Adrenal gland (tissue), 19 donors: ENCODE measurements at places on chromosomes 1 and 21.

GRCh38 chr1:93566227-93566626 is 115.4 kb downstream of the BCAR3 start:
- peaks cover 12% of the 10 kb centered on the region for H3K4me1 ChIP-seq
- H3K4me3 ChIP-seq = no peak overlapping the region
- no peaks in the 10 kb centered on the region for H3K36me3 ChIP-seq
- H3K27me3 ChIP-seq = no peaks in the 10 kb centered on the region
- no peak for DNase-seq

GRCh38 chr1:112946683-112947082 is 9.3 kb downstream of the SLC16A1 start:
- H3K27ac ChIP-seq = no peak overlapping the region
- no peak for DNase-seq
- no peaks in the 10 kb centered on the region for H3K36me3 ChIP-seq
- H3K4me1 ChIP-seq = no peaks in the 10 kb centered on the region

DNA sequence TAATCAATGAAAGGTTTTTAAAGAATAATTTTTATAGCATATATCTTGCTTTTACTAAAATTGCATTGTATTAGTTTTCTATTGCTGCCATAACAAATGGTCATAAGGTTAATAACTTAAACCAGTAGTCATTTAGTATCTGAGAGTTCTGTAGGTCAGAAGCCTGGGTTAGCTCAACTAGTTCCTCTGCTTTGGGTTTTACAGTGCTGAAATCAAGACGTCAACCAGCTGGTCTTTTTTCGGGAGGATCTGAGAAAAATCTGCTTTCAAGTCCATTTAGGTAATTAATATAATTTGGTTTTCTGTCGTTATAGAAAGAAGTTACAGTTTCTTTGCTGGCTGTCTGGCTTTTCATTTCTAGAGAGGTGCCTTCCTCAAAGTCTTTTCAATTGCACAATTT is 577.7 kb downstream of the MRPL39 start:
- H3K27ac ChIP-seq = no peak overlapping the region
- DNase-seq = no peak
- H3K36me3 ChIP-seq = no peaks in the 10 kb centered on the region
- no peaks in the 10 kb centered on the region for H3K4me1 ChIP-seq
- H3K4me3 ChIP-seq = no peak overlapping the region

- no peaks in the 10 kb centered on the region for H3K4me1 ChIP-seq
- no peak for DNase-seq
- no peaks in the 10 kb centered on the region for H3K36me3 ChIP-seq
- no peak overlapping the region for H3K4me3 ChIP-seq
These were observed 211.1 kb downstream of the DUSP10 start for GRCh38 chr1:221530791-221531190.

- H3K4me1 ChIP-seq = no peaks in the 10 kb centered on the region
- no peaks in the 10 kb centered on the region for H3K36me3 ChIP-seq
- H3K27ac ChIP-seq = no peak overlapping the region
- H3K4me3 ChIP-seq = no peak overlapping the region
These were observed 27.0 kb upstream of the HTR1D start for GRCh38 chr1:23244256-23244761.

- H3K36me3 ChIP-seq = no peaks in the 10 kb centered on the region
- H3K4me1 ChIP-seq = no peaks in the 10 kb centered on the region
- DNase-seq = no peak
- H3K4me3 ChIP-seq = no peak overlapping the region
- no peaks in the 10 kb centered on the region for H3K27me3 ChIP-seq
These were observed 103.9 kb downstream of the DPYD start for GRCh38 chr1:97816927-97817326.

GRCh38 chr1:175814885-175815284 is 71.5 kb upstream of the TNR start:
- no peaks in the 10 kb centered on the region for H3K27me3 ChIP-seq
- H3K27ac ChIP-seq = no peak overlapping the region

DNA sequence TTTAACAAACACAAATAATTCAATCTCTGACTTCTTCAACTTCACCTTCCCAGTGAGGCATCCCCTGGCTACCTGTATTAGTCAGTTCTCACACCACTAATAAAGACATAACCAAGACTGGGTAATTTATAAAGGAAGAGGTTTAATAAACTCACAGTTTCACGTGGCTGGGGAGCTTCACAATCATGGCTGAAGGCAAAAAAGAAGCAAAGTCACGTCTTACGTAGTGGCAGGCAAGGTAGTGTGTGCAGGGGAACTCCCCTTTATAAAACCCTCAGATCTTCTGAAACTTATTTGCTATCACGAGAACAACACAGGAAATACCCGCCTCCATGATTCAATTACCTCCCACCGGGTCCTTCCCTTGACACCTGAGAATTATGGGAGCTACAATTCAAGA is 478.5 kb downstream of the ADGRL2 start:
- DNase-seq = no peak
- H3K4me1 ChIP-seq = no peaks in the 10 kb centered on the region
- H3K36me3 ChIP-seq = no peaks in the 10 kb centered on the region
- no peak overlapping the region for H3K4me3 ChIP-seq

- H3K36me3 ChIP-seq = no peaks in the 10 kb centered on the region
- H3K4me1 ChIP-seq = no peaks in the 10 kb centered on the region
- H3K27ac ChIP-seq = no peak within 1 kb of the TSS
- no peaks in the 10 kb centered on the region for H3K27me3 ChIP-seq
These were observed at the start of gene CFHR4 for GRCh38 chr1:196887515-196888239. TSS of gene CFHR4 (plus strand) at chr1:196888052. CDS start at chr1:196888151, 99 bp downstream.

- no peaks in the 10 kb centered on the region for H3K36me3 ChIP-seq
- no peak overlapping the region for H3K27ac ChIP-seq
- no peaks in the 10 kb centered on the region for H3K27me3 ChIP-seq
- no peaks in the 10 kb centered on the region for H3K4me1 ChIP-seq
These were observed 155.9 kb upstream of the HMCN1 start for GRCh38 chr1:185578293-185578692.

DNA sequence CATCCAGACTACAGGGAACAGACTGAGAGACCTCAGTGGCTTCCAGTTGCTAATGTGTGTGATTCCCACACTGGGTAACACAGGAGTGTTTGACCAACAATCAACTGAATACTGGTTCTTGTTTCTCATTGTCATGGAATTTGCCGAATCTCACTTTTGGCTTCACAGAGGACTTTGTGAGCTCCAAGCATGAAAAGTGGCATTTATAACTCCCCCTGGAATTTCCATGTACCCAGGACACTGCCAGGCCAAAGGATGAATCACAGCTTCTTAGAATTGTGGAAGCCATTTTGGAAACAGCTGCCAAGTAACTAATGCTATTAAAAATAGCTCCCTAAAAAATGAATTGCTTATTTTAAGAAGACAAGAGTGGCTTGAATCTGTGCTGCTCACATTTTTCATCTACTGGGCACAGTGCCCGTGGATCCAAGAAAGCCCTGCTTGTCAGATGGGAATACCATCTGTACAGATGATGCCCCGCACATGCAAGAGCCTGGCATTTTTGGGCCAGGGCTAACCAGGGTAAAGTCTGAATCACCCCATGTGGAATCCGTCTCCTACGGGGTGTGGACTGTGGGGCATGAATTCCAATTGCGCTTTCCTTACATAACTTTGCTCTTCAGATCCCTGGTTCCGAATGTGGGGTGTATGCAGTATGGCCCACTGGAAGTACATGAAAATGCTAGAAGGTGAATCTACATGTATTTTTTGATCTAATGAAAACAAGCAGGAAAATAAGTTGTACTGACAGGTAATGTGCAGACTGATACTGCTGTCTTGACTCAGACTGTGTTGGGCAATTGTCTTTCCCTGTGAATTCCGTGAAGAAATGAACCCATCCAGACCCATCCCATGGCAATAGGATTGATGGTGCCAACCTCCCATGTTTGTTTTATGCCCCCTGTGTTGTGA is 487.3 kb downstream of the SIPA1L2 start:
- no peaks in the 10 kb centered on the region for H3K36me3 ChIP-seq
- no peak overlapping the region for H3K27ac ChIP-seq
- DNase-seq = peak; percentile 87
- H3K27me3 ChIP-seq = no peaks in the 10 kb centered on the region

DNA sequence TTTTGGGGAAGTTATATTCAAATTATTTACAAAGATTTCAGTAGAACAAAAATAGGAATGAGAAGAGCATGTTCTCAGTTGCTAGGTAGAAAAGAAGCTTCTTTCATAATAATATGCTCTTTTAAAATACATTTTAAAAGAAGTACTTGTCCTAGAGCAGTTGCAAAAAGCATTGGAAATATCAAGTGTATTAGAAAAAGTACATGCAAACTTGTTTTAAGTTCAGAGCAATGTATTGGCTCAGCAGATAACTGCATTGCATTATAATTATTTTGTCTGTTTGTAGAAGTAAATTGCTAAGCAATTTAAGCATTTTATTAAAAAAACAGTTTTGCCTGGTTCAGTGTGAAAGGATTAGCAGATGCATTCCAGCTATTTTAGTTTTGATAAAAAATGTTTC is 806.4 kb downstream of the USP25 start:
- H3K27me3 ChIP-seq = no peaks in the 10 kb centered on the region
- peaks cover 20% of the 10 kb centered on the region for H3K4me1 ChIP-seq
- peak overlapping the region; percentile 51 for H3K4me3 ChIP-seq
- H3K27ac ChIP-seq = peak overlapping the region; percentile 76
- no peaks in the 10 kb centered on the region for H3K36me3 ChIP-seq
- no peak for DNase-seq

GRCh38 chr21:18023157-18023556 is 204.0 kb upstream of the C21orf91 start:
- no peak overlapping the region for H3K4me3 ChIP-seq
- no peaks in the 10 kb centered on the region for H3K36me3 ChIP-seq
- DNase-seq = no peak
- no peak overlapping the region for H3K27ac ChIP-seq

GRCh38 chr1:115113766-115114165 is 24.5 kb upstream of the TSPAN2 start:
- H3K27me3 ChIP-seq = no peaks in the 10 kb centered on the region
- no peaks in the 10 kb centered on the region for H3K4me1 ChIP-seq
- no peak overlapping the region for H3K4me3 ChIP-seq
- no peak for DNase-seq
- no peaks in the 10 kb centered on the region for H3K36me3 ChIP-seq

GRCh38 chr1:113788802-113789201 is 23.5 kb downstream of the RSBN1 start:
- no peak overlapping the region for H3K27ac ChIP-seq
- DNase-seq = no peak
- H3K4me1 ChIP-seq = peaks cover 13% of the 10 kb centered on the region
- H3K27me3 ChIP-seq = no peaks in the 10 kb centered on the region

DNA sequence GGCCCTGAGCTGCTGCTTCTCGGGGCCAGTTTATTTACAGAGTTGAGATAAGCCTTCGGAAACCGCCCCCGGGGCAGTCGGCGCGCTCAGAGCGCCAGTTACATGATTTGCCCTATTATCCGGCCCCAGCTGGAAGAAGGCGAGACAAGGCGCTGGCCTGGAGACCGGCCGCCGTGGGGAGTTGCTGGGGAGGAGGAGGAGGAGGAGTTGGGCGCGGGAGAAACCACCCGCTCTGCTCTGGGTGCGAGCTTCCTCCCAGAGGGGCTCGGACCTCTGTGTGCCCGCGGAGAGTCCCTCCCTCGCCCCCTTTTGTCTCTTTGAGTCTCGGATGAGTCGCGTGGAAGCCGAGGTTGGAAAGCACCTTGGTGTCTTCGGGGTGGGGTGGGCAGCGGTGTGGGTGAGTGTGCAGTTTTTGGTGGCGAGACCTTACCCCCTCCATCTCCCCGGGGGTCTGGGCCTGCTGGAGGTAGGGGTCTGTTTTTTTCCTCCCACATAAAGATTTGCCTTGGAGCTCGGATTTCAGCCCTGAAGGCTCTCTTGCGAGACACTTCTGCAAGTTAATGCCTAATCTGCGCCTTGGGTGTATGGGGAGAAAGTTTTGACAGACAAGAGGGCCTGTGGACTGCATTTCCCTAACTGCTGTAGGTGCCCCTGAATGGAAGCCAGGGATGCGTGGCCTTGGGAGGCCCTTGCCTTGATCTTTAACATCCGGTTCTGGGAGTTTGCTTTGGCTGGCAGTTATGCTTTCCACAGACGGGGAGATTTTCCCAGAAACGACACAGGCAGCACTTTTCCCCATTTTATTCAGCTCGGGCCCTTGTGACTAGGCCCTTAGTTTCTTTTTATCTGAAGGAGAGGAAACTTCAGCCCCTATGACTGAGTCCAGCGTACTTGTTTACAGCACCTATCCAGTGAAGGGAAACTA is 80.0 kb downstream of the NDUFS5 start:
- peak overlapping the region; percentile 82 for H3K4me3 ChIP-seq
- no peaks in the 10 kb centered on the region for H3K36me3 ChIP-seq
- H3K27ac ChIP-seq = peak overlapping the region; percentile 98
- DNase-seq = peak; percentile 65
- H3K4me1 ChIP-seq = peaks cover 72% of the 10 kb centered on the region

GRCh38 chr1:115641762-115642167 is at the start of gene VANGL1:
TSS of gene VANGL1 (plus strand) at chr1:115641970. CDS start at chr1:115651414, 9,444 bp downstream.
- no peaks in the 10 kb centered on the region for H3K27me3 ChIP-seq
- no peaks in the 10 kb centered on the region for H3K36me3 ChIP-seq
- DNase-seq = peak; percentile 76
- no peaks in the 10 kb centered on the region for H3K4me1 ChIP-seq

GRCh38 chr1:53344921-53345838 is 17.3 kb upstream of the LRP8 start:
- H3K4me1 ChIP-seq = no peaks in the 10 kb centered on the region
- H3K27ac ChIP-seq = no peak overlapping the region
- no peaks in the 10 kb centered on the region for H3K27me3 ChIP-seq
- H3K36me3 ChIP-seq = no peaks in the 10 kb centered on the region
- no peak overlapping the region for H3K4me3 ChIP-seq
- no peak for DNase-seq

GRCh38 chr1:110111081-110111480 is 1.2 kb upstream of the UBL4B start:
- H3K4me1 ChIP-seq = no peaks in the 10 kb centered on the region
- no peak for DNase-seq
- H3K4me3 ChIP-seq = no peak overlapping the region
- H3K27me3 ChIP-seq = no peaks in the 10 kb centered on the region
- H3K27ac ChIP-seq = no peak overlapping the region
- H3K36me3 ChIP-seq = no peaks in the 10 kb centered on the region

DNA sequence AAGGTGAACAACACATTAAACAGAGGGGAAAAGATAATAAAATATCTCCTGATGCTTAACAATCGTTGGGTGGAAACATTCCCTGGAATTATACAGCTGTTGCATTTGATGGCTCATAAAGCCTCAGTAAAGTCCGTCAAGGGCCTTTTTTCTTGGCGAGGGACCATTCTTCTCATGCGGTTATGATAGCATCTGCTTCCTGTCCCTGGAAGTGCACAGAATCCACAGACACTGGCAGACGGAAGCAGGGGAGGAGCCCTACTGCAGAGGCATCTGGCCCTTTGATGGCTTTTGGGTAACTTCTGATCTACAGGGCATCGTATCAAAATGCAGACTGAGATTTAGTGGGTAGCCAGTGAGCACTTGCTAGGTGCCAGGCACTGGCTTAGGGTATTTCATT is 286.9 kb downstream of the KIF26B start:
- no peaks in the 10 kb centered on the region for H3K4me1 ChIP-seq
- H3K4me3 ChIP-seq = no peak overlapping the region
- peak; percentile 8 for DNase-seq
- peaks cover under 1% of the 10 kb centered on the region for H3K27me3 ChIP-seq
- H3K27ac ChIP-seq = no peak overlapping the region
- no peaks in the 10 kb centered on the region for H3K36me3 ChIP-seq
